Neural progenitor cell (in vitro differentiated cells): ENCODE measurements at places on chromosomes 3 and 15.

DNA sequence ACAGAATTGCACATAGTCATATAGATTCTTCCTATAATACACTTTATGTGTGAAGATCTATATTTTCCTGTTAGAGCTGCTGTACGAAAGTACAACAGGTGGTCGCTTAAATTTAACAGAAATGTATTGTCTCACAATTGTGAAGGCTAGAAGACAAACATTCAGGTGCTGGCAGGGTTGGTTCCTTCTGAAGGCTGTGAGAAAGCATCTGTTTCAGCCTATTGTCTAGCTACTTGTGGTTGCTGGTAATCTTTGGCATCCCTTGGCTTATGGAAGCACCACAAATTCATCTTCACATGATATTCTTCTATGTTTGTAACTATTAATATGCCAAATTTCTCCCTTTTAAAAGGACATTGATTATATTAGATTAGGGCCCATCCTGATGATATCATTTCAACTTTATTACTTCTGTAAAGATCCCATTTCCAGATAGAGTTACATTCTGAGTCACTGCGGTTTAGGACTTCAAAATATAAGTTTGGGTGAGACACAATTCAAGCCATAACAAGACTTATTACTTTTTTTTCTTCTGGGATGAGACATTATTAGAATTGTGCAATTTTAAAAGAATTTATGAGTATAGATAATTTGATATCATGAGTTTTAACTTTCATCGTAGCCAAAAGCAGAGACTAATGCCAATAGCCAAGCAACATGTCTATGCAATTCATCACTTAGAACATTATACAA is 248.1 kb upstream of the BCHE start:
- DNase-seq: no peak

- DNase-seq: no peak
These were observed 505.2 kb downstream of the SHQ1 start for GRCh38 chr3:72343078-72343477.

GRCh38 chr3:13835246-13835645 is 44.6 kb downstream of the WNT7A start:
- DNase-seq: no peak

DNA sequence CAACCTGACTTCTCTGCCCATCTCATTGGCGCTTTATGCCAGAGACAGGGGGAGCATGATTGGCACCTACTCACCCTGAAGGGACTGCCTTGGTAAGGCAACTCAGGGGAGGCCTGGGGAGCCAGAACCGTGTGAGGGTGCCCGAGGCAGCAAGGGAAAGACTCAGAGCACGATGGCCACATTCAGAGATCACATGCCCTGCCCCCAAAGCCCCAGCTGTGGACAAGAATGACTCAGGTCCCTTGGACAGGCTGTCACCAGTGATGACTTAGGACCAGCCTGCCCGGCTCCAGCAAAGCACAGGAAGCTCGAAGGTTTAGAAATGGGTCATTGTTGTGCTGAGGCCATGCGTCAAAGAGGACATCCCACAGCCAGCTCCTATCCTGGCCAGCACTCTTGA is 49.1 kb upstream of the LIMD1 start:
- DNase-seq: no peak

DNA sequence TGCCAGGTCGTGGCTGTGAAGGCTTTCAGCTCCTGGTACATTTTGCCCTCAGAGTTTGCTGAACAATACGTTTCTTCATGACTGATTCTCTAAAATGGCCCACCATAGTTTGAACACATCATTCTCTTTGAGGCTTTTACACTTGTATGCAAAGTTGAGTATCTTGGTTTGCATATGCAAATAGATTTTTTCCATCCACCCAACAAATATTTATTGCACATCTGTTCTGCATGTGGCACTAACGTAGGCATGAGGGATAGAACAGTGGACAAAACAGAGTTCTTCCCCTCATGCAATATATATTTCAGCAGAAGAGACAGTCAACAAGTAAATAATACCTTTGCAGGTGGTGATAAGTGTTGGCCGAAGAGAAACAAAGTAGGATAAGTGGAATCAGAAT is 55.2 kb downstream of the KAT2B start:
- DNase-seq: no peak

- DNase-seq: no peak
These were observed 8.2 kb downstream of the C3orf22 start for GRCh38 chr3:126550488-126551051.

DNA sequence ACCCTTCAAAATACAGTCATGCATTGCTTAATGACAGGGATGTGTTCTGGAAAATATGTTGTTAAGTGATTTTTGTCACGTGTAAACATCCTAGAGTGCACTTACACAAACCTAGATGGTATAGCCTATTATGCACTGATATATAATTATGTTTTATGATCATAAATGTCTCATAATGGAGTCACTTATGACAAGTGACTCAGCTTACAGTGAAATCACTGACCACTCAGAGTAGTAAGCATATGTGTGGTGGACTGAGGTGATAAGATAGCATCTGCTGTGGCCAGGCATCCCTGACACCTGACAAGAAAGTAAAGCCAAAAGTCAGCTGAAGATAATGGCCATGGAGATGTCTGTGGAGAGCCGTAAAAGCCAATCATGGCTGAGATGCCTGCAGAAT is 5.4 kb downstream of the ACAD11 start:
- DNase-seq: no peak

DNA sequence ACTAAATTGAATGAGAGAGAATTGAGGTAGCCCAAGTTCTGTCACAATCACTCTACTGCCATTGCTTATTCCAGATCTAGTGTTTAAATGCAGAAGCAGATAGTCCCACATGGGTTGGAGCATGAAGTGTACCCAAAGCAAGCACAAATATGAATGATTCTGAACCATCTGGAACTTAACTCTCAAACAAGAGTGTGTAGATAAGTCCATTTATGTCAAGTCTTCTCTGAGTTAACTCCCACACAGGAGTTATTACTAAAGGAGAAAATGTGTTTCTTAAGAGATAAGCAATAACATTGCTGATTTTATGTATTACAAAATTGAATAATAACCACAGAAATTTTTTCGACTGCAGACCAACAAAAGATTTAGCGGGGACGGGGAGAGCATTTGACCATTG is 33.6 kb downstream of the PAQR9 start:
- no peak for DNase-seq

GRCh38 chr3:80806673-80807072 is 954.8 kb downstream of the GBE1 start:
- DNase-seq: no peak

- no peak for DNase-seq
These were observed 593.3 kb downstream of the UNC13C start for GRCh38 chr15:54571576-54571975.
